ENCODE measurements at places on chromosomes 6 and 20.

DNA sequence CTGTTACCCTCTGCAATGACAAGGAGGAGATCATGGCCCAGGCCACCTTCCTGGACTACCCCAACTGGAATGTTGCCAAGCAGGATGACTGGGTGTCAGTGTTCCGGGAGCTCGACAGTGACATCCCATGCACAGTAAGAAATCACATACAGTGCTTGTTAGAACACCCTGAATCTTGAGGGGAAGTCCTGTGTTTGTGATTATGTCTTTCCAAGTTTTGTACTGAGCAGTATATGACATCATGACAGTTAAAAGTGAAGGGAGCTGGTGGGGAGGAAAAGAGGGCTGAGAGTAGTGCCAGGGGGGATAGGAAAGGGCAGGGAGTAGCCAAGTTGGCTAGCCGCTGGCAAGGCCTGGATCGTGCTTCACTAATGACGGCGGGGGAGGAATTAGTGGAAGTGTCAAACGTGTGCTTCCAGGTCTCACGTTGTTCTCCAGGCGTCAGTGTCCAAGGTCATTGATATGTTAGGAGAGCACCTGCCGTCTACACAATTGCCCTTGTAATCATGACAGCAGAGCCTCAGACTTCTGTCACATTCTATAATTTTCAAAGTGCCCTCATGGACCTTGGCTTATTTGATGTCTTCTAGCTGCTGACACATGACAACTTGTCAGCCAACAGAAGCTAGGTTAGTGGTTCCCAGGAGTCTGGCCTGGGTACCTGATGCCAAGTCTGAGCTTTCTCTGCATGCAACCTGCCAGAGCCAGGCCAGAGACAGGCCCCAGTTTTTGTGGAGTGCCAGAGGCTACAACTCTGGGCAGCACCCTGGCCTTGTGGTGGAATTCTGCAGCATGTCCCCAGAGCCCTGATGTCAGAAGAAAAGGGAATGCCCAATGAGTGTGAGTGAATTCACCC, 18.8 kb downstream of the CFAP61 start:
- DNase-seq: no peak

DNA sequence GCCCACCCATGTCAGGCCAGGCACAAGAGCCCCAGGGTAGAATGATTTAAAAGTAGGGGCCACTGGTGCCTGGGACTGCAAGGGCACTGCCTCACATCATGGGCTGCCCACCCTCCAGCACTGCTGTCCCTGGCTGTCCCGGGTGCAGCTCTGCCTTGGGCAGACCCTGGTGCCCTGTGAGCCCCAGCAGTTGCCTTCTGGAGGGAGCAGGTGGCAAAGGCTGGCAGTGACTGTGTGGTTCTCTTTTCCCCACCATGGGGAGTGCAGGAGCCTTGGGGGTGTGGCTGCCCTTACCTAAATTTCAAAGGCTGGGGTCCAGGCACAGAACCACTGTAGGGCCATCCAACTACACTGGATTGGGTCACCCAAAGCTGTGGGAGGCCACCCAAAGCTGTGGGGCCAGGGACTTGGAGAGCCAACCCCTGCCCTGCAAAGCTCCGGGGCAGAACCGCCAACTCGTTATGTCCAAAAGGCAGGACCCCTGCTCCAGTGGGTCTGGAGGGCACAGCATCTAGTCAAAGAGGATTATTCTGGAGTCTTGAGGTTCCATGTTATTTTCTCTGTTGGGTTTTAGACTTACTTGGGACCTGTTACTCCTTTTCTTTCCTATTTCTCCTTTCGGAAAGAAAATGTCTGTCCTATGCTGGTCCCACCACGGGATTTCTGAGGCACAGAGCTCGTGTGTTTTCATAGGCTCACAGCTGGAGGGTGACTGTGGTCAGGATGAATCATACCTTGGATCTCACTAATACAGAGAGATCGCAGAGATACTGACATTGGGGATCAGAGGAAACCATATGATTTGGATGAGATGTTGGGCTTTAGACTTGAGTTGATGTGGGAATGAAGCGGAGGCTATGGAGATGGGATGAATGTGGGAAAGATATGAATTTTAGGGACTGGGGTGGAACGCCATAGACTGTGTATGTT, 65.3 kb downstream of the RAMACL start:
- DNase-seq: no peak

DNA sequence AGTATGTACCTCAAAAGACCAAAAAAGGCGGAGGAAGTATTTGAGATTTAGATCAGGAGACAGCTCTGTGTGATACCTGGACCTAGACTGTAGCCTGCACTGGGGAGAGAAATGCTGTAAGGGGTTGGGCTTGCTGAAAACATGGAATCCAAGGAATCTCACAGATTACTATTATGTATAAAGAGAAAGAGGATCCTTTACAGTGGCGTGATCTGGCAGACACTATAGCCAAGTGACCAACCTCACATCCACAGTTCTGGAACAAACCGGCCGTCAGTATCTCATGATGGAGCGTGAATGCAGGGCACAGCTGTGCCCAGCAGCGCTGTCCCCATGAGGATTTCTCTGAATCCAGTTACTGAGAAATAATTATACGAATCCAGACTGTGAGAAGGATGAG, 12.3 kb downstream of the DDX27 start:
- DNase-seq: no peak

- no peak for DNase-seq
Measured at GRCh38 chr6:80454197-80454596, 347.7 kb downstream of the BCKDHB start.

GRCh38 chr6:163432300-163432699, 17.8 kb downstream of the QKI start:
- no peak for DNase-seq

GRCh38 chr6:12327391-12327790, 37.2 kb downstream of the EDN1 start:
- no peak for DNase-seq

- peak; percentile 25 for DNase-seq
Measured at GRCh38 chr6:85997206-85997605, 354.5 kb upstream of the SYNCRIP start.

GRCh38 chr6:160742090-160742489, 40.0 kb downstream of the PLG start:
- peak; percentile 92 for DNase-seq

DNA sequence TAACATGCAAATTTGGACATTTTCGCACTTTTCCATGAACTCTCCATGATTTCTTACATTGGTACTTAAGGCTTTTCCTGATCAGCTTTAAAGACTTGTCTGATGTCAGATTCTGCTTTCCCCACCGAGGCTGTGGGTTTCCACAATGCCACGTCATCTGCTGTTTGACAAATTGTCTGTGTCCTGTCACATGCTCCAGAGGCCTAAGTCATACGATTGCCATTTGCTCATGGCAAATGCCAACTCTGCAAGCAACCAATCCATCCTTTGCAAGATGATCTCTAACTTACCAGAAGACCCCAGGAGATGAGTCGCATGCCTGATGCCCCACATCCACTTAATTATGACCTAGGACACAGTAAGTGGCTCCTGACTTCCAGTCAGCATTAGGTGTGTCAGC, 556.5 kb downstream of the BMP2 start:
- no peak for DNase-seq

DNA sequence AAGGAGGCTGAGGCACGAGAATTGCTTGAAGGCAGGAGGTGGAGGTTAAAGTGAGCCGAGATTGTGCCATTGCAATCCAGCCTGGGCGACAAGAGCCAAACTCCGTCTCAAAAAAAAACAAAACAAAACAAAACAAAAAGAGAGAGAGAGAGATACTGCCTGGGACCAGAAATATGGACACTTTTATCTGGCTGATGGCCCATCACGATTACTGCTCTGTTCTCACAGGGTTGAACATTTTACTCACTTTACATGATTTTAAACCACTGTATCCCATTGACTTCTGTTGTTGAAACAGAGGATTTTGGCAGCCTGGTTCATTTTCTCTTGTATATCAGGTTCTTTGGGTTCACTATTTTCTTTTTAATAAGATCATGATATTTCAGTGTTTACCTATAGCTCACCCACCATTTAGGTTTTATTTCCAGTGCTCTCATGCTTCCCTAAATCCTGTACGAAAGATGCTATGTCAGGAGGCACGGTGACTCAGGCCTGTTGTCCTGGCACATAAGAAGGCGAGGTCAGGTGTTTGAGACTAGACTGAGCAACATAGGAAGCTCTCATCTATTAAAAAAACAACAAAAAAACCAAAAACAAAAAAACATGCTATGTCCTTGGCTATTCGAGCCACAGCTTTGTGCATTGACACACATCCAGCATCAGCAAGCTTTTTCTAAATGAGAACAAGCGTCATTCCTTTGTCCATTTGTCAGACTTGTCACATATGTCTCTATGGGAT, 34.5 kb upstream of the RREB1 start:
- no peak for DNase-seq

GRCh38 chr6:142927904-142928303, 17.1 kb downstream of the HIVEP2 start:
- peak; percentile 62 for DNase-seq

DNA sequence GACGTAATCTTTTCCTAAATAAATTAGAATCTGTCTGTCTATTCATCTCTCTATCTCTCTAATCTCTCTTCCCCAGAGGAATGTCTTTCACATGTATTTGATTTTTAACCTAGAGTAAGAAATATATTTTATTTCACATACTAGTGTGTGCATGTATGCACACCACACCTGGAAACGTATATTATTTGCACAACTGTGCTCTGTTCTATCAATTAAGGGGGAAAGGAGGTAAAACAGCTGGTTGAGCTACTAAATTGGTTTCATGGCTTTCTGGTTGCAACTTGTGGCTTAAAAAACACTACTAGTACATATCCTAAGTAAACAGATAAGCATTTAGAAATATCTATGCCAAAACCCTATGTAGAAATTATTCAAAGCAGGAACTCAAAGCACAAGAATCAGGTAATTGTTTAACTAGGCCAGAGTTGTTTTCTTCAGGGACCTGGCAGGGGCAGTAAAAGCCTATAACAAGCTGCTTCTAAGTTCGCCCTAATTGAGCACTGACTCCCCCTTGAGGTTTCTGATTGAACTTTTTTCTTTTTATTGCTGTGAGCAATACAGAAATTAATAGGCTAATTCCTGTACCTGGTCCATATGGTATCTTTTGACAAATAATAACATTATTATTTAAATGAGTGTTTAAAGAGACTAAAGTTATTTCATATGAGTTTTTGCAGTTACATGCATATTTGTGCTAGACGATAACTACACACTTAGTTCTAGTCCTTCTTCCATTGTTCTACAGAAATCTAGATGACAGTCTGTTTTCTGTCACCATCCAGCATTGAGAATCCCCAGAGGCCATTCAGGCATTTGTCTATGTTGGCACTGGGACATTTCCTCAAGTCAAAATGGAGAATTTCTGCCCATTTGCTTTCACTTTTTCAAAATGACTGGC, 88.6 kb downstream of the MCHR2 start:
- DNase-seq: peak; percentile 74

Data from NAMALWA (cell line).